Neural progenitor cell (in vitro differentiated cells): ENCODE measurements at places on chromosomes 16 and 17.

- no peaks in the 10 kb centered on the region for H3K36me3 ChIP-seq
- H3K27me3 ChIP-seq = peaks cover 42% of the 10 kb centered on the region
- peak; percentile 98 for DNase-seq
- H3K27ac ChIP-seq = no peak within 1 kb of the TSS
- H3K4me3 ChIP-seq = peak within 1 kb of the TSS; percentile 65
Measured at GRCh38 chr17:42422958-42423712, at the start of gene CAVIN1. TSS of gene CAVIN1 (minus strand) at chr17:42423256. CDS start at chr17:42423097, 159 bp downstream.

- H3K27me3 ChIP-seq = no peaks in the 10 kb centered on the region
- DNase-seq = peak; percentile 51
- H3K27ac ChIP-seq = peak overlapping the region; percentile 84
- H3K4me3 ChIP-seq = peak overlapping the region; percentile 13
- H3K4me1 ChIP-seq = peaks cover 54% of the 10 kb centered on the region
Measured at GRCh38 chr17:35046740-35047283, 16.7 kb downstream of the RFFL start.

DNA sequence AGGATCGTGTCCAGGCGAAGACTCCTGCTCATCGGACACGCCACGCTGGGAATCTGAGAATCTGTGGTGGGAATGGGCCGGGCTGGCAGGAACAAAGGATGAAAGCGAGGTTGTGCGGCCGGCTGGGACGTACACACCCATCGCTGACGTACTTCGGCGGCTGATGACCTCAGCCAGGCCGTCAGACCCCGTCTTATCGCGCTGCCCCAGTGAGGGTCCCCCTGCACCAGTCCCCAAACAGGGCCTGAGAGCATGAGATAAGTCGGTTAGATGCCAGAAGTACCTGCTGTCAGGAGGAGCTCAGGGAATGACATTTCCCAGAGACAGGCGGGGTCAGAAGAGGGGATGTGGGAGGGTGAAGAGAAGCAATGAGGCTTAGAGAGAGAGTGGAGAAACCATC lies 16.0 kb upstream of the SP6 start:
- no peak overlapping the region for H3K27ac ChIP-seq
- no peak overlapping the region for H3K4me3 ChIP-seq
- H3K4me1 ChIP-seq = peaks cover 19% of the 10 kb centered on the region
- no peaks in the 10 kb centered on the region for H3K36me3 ChIP-seq
- H3K27me3 ChIP-seq = peaks cover 34% of the 10 kb centered on the region

DNA sequence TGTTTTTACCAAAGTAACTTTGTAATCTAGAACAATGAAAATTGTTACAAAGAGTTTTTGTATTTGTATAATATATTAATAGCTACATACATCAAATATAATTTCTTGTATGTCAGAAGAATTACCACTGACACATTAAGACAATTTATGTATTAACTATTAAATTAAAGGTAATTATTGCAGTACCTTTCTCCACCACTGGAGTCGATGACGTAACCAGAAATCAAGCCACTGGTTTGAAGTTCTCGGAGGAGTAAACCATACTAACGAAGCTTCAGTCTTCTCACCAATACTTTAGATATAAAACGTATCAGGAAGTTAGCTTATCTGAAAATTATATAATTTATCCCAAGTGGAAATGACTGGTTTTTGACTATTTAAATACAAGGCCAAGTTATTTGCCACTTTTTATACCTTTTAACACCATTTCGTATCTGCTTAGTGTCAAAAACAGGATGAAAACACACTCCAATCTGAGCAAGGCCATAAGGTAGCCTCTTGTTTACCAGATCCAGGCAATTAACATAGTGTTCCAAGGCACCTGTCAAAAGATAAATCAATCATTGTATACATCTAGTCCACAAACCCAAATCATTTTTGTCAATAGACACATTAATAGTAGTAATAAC lies 4.3 kb downstream of the POLG2 start:
- peaks cover 4% of the 10 kb centered on the region for H3K4me1 ChIP-seq
- peaks cover 37% of the 10 kb centered on the region for H3K36me3 ChIP-seq
- H3K27ac ChIP-seq = no peak overlapping the region
- H3K27me3 ChIP-seq = no peaks in the 10 kb centered on the region

- no peaks in the 10 kb centered on the region for H3K4me1 ChIP-seq
- DNase-seq = no peak
- H3K36me3 ChIP-seq = no peaks in the 10 kb centered on the region
- H3K27ac ChIP-seq = no peak overlapping the region
- H3K4me3 ChIP-seq = no peak overlapping the region
- no peaks in the 10 kb centered on the region for H3K27me3 ChIP-seq
Measured at GRCh38 chr17:17186051-17186450, 20.1 kb downstream of the PLD6 start.

DNA sequence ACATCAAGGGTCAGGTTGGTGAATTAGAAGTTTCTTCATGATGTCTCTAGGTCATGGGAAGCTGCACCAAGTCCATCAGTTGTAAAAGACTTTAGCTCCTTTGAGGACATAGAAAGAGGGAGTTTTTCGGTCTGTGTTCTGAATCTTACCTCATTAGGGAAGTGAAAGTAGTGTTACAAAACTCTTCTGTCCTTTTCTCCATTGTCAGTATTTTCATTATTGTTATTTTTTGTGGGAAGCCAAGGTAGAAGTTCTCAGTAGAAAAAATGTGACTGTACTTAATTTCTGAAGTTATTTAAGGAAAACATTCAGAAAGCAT lies 24.2 kb downstream of the MAP3K3 start:
- no peak overlapping the region for H3K27ac ChIP-seq
- H3K36me3 ChIP-seq = no peaks in the 10 kb centered on the region
- no peak for DNase-seq
- H3K4me1 ChIP-seq = peaks cover 7% of the 10 kb centered on the region

- no peak for DNase-seq
- peaks cover 46% of the 10 kb centered on the region for H3K4me1 ChIP-seq
- H3K27ac ChIP-seq = no peak overlapping the region
- H3K27me3 ChIP-seq = no peaks in the 10 kb centered on the region
Measured at GRCh38 chr16:53752560-53752959, 48.6 kb downstream of the FTO start.

- no peak overlapping the region for H3K4me3 ChIP-seq
- H3K4me1 ChIP-seq = no peaks in the 10 kb centered on the region
- H3K36me3 ChIP-seq = no peaks in the 10 kb centered on the region
- no peak for DNase-seq
Measured at GRCh38 chr16:81198635-81199034, 39.9 kb upstream of the BCO1 start.

- no peaks in the 10 kb centered on the region for H3K27me3 ChIP-seq
- no peak overlapping the region for H3K4me3 ChIP-seq
- no peaks in the 10 kb centered on the region for H3K4me1 ChIP-seq
- no peak for DNase-seq
- no peak overlapping the region for H3K27ac ChIP-seq
Measured at GRCh38 chr16:27218756-27219155, 15.4 kb downstream of the KDM8 start.

GRCh38 chr16:58543685-58544084 lies 28.4 kb downstream of the SETD6 start:
- no peaks in the 10 kb centered on the region for H3K27me3 ChIP-seq
- H3K4me3 ChIP-seq = no peak overlapping the region
- no peak for DNase-seq
- peaks cover 85% of the 10 kb centered on the region for H3K36me3 ChIP-seq
- H3K4me1 ChIP-seq = peaks cover 16% of the 10 kb centered on the region
- H3K27ac ChIP-seq = peak overlapping the region; percentile 83

GRCh38 chr17:46947216-46947615 lies 24.3 kb downstream of the GOSR2 start:
- H3K27me3 ChIP-seq = no peaks in the 10 kb centered on the region
- H3K36me3 ChIP-seq = no peaks in the 10 kb centered on the region
- H3K4me1 ChIP-seq = peaks cover 14% of the 10 kb centered on the region
- H3K27ac ChIP-seq = no peak overlapping the region

DNA sequence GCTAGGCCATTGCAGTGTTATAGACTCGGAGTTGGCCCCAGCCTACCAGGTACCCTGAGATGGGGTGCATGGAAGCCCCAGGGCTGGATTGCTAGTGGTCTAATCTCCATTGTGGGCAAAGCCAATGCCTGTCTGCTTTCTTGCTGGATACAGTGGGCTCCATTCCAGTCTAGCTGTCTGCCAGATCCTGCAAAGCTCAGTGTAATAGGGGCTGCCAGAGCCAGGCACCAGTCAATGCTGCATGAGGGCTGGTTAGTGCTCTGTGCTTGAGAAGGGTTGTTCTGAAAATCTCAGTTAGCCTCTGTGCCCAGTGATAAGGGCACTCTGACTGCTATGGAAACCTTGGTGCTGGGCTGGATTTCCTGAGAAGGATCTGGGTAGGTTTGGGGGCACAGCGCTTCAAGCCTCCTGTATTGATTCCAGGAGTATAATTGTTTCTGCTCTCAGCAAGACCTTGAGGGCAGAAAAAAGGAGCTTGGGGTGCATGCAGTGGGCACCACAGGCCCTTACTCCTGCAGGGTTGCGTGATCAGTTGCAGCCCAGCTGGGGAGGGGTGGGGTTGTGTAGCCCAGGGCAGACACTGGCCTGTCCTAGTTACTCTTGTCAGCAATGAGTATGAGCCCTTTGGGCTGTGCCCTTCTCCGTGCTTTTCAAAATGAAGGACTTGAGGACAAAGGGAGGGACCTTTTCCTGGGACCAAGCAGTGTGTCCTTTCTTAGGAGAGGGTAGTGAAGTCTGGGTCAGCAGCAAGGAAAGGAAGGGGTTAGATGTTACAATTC lies 19.0 kb downstream of the SMPD3 start:
- H3K4me3 ChIP-seq = no peak overlapping the region
- H3K4me1 ChIP-seq = no peaks in the 10 kb centered on the region
- no peak for DNase-seq
- H3K27me3 ChIP-seq = no peaks in the 10 kb centered on the region
- H3K27ac ChIP-seq = no peak overlapping the region

DNA sequence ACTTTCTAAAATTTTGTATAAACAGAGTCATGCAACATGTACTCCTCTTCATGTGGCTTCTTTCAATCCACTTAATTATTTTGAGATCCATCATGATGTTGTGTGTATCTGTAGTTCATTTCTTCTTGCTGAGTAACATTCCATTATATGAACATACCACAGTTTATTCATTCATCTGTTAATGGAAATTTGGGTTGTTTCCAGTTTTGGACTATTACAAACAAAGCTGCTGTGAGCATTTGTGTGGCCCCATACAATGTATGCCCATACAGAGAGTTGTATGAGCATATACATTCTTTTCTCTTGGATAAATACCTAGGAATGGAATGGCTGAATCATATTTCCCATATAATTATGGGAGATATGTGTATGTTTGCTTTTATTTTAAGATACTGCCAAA lies 85.6 kb downstream of the CLEC16A start:
- H3K4me1 ChIP-seq = peaks cover 19% of the 10 kb centered on the region
- no peaks in the 10 kb centered on the region for H3K36me3 ChIP-seq
- no peaks in the 10 kb centered on the region for H3K27me3 ChIP-seq

DNA sequence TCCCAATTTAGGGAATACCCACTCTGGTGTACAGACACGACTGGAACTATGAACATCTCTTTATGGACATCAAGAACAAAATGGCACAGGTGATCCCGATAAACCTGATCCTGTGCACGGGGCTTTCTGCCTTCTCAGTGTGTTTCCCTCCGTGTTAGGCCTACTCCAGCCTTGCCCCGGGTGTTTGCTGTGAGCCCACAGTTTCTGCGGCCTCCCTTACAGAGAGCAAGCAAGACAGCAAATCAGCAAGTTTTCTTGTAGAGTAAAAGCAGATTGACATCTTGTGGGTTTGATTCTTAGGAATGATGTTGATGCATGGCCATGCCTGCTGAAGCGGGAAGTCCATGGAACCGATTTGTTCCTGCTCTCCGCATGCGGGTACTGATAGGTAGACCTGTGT lies 26.4 kb upstream of the ENDOV start:
- no peak overlapping the region for H3K27ac ChIP-seq
- no peak for DNase-seq
- no peak overlapping the region for H3K4me3 ChIP-seq
- H3K27me3 ChIP-seq = no peaks in the 10 kb centered on the region
- H3K4me1 ChIP-seq = no peaks in the 10 kb centered on the region

DNA sequence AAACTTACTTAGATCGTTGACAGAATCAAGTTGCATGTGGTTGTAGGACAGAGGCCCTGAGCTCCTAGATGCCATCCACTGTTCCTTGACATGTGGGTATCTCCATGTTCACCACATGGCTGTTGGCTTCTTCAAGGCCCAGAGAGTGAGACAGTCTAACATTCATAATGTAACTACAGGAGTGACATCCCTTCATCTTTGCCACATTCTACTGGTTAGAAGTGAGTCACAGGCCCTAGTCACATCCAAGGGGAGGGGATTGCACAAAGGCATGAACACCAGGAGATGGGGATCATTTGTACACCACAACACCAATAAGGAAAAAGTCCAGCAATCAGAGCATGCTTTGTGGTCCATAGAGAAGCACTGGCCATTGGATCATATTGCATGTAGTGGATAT lies 56.6 kb downstream of the WSCD1 start:
- H3K4me3 ChIP-seq = no peak overlapping the region
- H3K36me3 ChIP-seq = no peaks in the 10 kb centered on the region
- no peaks in the 10 kb centered on the region for H3K27me3 ChIP-seq
- H3K4me1 ChIP-seq = no peaks in the 10 kb centered on the region
- no peak overlapping the region for H3K27ac ChIP-seq

DNA sequence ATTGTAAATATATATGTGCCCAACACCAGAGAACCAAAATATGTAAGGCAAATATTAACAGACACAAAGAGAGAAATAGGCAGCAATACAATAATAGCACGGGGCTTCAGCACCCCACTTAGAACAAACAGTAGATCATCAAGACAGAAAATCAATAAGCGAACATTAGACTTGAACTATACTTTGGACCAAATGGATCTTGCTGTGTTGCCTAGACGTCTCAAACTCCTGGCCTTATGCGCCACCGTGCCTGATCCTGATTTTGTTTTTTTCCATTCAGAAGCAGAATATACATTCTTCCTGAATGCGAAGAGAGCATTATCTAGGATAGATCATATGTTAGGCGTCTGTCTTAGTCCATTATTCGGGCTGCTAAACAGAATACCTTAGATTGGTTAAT lies 41.9 kb upstream of the CDYL2 start:
- H3K4me1 ChIP-seq = no peaks in the 10 kb centered on the region
- no peaks in the 10 kb centered on the region for H3K36me3 ChIP-seq
- H3K27ac ChIP-seq = no peak overlapping the region
- no peaks in the 10 kb centered on the region for H3K27me3 ChIP-seq
- no peak for DNase-seq
- no peak overlapping the region for H3K4me3 ChIP-seq

- no peak overlapping the region for H3K27ac ChIP-seq
- H3K36me3 ChIP-seq = no peaks in the 10 kb centered on the region
- H3K27me3 ChIP-seq = no peaks in the 10 kb centered on the region
- no peak overlapping the region for H3K4me3 ChIP-seq
- no peaks in the 10 kb centered on the region for H3K4me1 ChIP-seq
Measured at GRCh38 chr17:15918661-15919259, 26.2 kb upstream of the ADORA2B start.

- H3K4me3 ChIP-seq = no peak overlapping the region
- peak; percentile 47 for DNase-seq
- H3K27me3 ChIP-seq = no peaks in the 10 kb centered on the region
- no peaks in the 10 kb centered on the region for H3K4me1 ChIP-seq
Measured at GRCh38 chr16:27355610-27356009, 41.8 kb downstream of the IL4R start.

DNA sequence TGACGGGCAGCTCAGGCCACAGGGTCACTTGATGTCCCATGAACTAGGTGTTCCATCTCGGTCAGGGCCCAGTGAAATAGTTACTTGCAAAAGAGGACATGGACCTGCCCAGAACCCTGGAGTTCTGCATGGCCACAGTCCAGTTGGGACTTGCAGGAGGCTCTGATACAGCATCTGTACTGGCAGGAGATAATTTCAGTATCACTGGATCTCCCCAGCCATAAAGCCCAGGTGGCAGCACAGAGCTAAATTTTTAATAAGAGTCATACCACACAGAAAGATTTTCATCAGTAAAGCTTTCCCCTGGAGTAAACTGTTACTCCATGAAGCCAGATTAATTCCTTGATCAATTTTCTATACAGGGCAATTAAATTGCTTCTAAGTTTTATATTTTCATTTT lies 18.0 kb upstream of the SLC16A5 start:
- no peak for DNase-seq
- no peaks in the 10 kb centered on the region for H3K27me3 ChIP-seq
- no peak overlapping the region for H3K4me3 ChIP-seq
- H3K36me3 ChIP-seq = no peaks in the 10 kb centered on the region
